GM23338 (cell line): ENCODE measurements at places on chromosomes 11 and 22.

DNA sequence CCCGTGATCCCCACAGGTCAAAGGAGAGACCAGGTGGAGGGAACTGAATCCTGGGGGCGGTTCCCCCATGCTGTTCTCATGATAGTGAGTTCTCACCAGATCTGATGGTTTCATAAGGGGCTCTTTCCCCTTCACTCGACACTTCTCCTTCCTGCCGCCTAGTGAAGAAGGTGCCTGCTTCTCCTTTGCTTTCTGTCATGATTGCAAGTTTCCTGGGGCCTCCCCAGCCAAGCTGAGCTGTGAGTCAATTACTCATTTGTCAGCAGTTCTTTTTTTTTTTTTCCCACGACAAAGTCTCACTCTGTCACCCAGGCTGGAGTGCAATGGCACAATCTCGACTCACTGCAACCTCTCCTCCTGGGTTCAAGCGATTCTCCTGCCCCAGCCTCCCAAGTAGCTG lies 1530.4 kb downstream of the BRD1 start:
- DNase-seq = no peak

GRCh38 chr11:95877291-95877690 lies 46.6 kb downstream of the MTMR2 start:
- no peak for DNase-seq

DNA sequence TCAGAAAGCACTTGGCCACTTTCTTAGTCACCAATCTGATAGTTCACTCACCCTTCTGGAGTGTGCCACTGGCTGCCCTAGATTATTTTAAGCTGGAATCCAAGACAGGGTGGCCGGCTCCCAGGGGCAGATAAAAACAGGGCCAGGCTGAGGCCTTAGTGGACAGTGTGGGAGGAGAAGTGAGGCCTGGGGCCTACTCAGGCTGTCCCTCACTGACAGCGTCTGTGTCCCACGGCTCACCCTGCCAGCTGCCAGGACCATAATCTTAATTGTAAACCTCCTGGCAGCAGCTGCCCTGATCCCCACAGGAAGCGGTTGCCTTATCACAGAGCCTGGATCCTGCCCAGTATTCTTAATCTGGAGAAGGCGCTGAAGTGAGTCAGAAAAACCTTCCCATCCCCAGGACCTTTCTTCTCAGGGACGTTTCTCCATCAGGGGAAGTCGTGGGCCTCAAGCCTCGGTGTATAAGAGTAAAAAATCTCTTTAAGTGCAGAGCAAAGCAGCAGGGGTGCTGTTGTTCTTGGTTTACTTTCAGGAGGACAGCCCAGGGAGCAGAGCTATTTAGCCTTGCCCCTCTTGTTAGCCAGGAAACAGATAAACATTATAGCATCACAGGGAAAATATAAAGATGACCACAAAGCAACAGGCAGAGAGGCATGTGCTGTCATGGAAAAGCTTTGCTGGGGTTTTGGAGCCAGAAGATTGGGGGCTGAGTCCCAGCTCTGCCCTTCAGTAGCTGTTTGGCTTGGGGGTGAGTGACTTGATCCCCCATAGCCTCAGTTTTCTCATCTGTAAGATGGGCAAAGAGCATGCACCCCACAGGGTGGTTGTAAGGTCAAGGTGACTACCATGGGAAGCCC lies 39.6 kb downstream of the TSPAN18 start:
- DNase-seq = peak; percentile 46

GRCh38 chr11:130089674-130090073 lies 20.0 kb downstream of the APLP2 start:
- DNase-seq = no peak

- DNase-seq = peak; percentile 57
Observed at GRCh38 chr11:20155683-20156279, 4.5 kb downstream of the DBX1 start.

GRCh38 chr11:126628450-126628789 lies 272.9 kb downstream of the ST3GAL4 start:
- no peak for DNase-seq

DNA sequence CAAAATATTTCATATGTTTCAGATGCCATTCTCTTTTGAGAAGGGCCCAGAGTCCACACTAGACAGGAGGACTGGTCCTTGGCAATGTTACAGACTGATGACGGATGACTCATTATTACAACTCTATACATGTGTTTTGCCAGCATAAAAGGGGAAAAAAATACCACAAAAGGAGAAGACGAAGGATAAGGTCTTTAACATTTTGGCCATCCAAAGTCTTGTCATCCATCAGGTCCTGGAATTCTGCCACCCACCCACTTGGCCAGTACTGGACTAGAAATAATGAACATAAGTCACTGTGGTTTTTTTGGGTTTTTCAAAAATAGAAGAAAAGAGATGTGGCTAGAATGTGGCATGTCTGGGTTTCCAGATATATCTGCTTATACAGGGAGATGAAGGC lies 57.7 kb upstream of the BDNF start:
- no peak for DNase-seq

DNA sequence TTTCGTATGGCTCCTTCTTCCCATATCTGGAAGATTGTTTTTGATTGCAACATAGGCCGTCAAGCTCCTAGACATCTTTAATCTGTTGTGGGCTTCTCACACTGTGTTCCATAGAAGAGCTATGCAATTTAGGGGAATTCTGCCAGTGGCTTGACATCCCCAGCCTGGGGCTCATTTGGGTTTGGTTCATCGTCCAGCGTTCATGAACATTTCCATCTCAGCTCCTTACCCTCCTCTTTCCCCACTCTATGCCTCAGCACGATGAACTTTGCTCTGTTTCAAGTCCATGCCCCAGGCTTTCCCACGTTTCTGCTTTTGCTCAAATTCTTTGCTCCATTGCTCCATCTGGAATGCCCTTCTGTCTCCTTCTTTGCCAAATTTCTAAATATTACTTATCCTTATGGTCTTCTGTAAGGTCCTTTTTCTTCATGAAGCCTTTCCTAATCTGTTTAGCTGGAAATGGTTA lies 26.1 kb upstream of the CLMP start:
- DNase-seq = no peak

- DNase-seq = no peak
Observed at GRCh38 chr22:38071421-38072321, 12.3 kb downstream of the SLC16A8 start.

- DNase-seq = no peak
Observed at GRCh38 chr11:7585816-7586215, 72.0 kb downstream of the PPFIBP2 start.

DNA sequence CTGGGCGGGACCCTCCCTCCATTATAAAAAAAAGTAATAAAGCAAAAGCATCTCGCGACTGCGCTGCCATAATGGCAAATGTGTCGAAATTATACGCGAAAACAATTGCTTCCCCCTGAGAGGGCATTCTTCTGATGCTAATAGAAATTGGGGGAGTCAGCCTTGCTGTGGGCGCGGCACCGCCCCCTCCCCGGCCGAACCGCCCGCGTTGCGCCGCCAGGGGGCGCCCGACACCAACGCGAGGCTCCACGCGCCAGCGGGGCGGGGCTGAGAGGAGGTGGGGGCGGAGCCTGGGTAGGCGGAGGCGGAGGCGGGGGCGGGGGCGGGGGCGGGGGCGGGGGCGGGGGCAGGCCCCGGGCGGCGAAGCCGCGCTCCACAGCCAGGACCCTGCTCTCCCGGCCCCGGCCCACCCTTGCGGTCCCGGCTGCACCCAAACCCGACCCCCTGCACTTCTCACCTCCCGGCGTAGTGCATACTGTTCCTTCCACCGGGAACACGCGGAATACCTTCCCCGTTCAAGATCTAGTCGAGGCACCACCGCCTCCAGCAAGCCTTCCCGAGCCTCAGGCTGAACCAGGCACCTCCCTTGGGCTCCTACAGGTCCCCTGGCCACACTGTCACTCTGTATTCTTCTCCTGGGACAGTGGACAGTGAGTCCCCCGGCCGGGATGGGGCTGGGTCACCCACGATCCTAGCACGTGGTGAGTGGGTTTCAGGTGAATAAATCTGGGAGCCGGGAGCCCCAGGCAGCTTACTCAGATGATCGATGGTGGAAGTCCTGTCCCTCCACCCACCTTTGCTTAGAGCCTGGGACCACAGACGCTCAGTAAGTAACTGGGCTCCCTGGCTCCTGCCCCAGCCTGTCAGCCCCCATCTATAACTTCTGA lies 15.5 kb upstream of the UPK3A start:
- DNase-seq = peak; percentile 88
